Progenitor cell of endocrine pancreas (in vitro differentiated cells): ENCODE measurements at places on chromosomes 5 and 9.

DNA sequence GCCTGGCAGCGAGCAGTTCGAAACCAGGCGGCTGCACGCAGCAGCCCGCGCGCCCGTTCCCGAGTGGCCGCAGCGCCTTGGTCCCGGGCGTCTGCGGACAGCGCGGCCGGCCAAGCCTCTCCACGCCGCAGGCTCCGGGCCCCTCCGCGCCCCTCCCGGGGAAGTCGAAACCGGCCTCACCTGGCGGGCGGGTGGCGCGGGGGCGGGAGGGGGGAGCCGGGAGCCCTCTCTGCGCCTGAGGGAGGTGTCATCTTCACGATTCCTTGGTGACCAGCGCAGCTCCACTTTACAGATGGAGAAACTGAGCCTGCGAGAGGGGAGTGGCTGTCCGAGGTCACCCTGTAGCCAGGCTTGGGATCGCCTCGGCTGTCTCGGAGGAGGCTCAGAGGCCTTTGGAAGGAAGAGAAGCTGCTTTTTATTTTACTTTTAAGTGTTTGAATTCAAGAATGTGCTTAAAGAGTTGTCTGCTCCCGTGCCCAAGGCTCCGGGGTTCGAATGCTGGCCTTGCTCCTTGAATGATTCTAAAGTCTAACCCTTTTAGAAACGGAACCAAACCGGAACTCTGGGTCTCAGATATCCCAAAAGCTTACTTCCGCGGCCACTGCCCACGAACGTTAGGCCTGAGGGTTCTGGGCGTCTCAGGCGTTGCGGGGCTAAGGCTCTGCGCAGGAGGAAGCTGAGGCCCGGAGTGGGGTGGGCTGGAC, 662 bp downstream of the SUSD3 start:
- no peaks in the 10 kb centered on the region for H3K36me3 ChIP-seq
- no peak overlapping the region for H3K4me3 ChIP-seq
- no peak overlapping the region for H3K27ac ChIP-seq
- no peak for DNase-seq

GRCh38 chr5:167763772-167764171, 527.7 kb upstream of the WWC1 start:
- DNase-seq = no peak
- H3K4me3 ChIP-seq = no peak overlapping the region
- peaks cover 3% of the 10 kb centered on the region for H3K27me3 ChIP-seq
- H3K4me1 ChIP-seq = peaks cover 2% of the 10 kb centered on the region
- no peaks in the 10 kb centered on the region for H3K36me3 ChIP-seq
- no peak overlapping the region for H3K27ac ChIP-seq

GRCh38 chr5:10746711-10747110, 14.3 kb downstream of the DAP start:
- no peak overlapping the region for H3K27ac ChIP-seq
- peaks cover 24% of the 10 kb centered on the region for H3K4me1 ChIP-seq
- DNase-seq = no peak
- H3K36me3 ChIP-seq = peaks cover 50% of the 10 kb centered on the region
- H3K27me3 ChIP-seq = no peaks in the 10 kb centered on the region

- peaks cover 13% of the 10 kb centered on the region for H3K27me3 ChIP-seq
- DNase-seq = no peak
- no peaks in the 10 kb centered on the region for H3K36me3 ChIP-seq
- no peak overlapping the region for H3K27ac ChIP-seq
- H3K4me3 ChIP-seq = no peak overlapping the region
- H3K4me1 ChIP-seq = peaks cover 7% of the 10 kb centered on the region
These were observed 39.6 kb upstream of the FGF1 start for GRCh38 chr5:142725231-142726187.

- H3K27ac ChIP-seq = no peak overlapping the region
- no peak overlapping the region for H3K4me3 ChIP-seq
- peaks cover 6% of the 10 kb centered on the region for H3K4me1 ChIP-seq
- H3K27me3 ChIP-seq = no peaks in the 10 kb centered on the region
These were observed 44.3 kb upstream of the UGCG start for GRCh38 chr9:111852291-111852690.

GRCh38 chr5:43016217-43016779, 23.8 kb downstream of the ANXA2R start:
- no peak overlapping the region for H3K27ac ChIP-seq
- peaks cover 17% of the 10 kb centered on the region for H3K4me1 ChIP-seq
- no peak for DNase-seq
- peaks cover 60% of the 10 kb centered on the region for H3K27me3 ChIP-seq

GRCh38 chr9:108056084-108056804, 566.7 kb upstream of the KLF4 start:
- peaks cover 65% of the 10 kb centered on the region for H3K27me3 ChIP-seq
- DNase-seq = no peak
- H3K36me3 ChIP-seq = no peaks in the 10 kb centered on the region
- H3K4me3 ChIP-seq = no peak overlapping the region
- H3K4me1 ChIP-seq = peaks cover 8% of the 10 kb centered on the region

DNA sequence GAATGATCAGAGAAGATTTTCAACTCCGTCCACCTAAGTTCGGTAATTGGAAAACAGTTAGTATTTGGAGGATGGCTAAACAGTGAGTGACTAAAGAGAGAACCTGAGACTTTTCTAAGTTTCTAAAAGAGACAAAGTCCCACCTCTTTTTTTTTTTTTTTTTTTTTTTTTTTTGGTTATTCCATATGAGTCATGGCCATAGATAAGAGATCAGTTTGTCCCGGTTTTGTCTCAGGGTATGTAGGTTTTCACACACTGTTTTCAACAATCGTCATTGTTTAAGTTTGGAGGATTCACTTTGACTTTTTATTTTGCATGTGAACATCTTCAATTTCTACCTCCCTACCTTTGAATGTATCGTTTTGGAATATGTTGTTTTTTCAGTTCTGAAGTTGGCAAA, 85.9 kb downstream of the NTRK2 start:
- H3K4me3 ChIP-seq = no peak overlapping the region
- peaks cover 2% of the 10 kb centered on the region for H3K27me3 ChIP-seq
- peaks cover 4% of the 10 kb centered on the region for H3K4me1 ChIP-seq
- no peak for DNase-seq
- no peaks in the 10 kb centered on the region for H3K36me3 ChIP-seq
- no peak overlapping the region for H3K27ac ChIP-seq

DNA sequence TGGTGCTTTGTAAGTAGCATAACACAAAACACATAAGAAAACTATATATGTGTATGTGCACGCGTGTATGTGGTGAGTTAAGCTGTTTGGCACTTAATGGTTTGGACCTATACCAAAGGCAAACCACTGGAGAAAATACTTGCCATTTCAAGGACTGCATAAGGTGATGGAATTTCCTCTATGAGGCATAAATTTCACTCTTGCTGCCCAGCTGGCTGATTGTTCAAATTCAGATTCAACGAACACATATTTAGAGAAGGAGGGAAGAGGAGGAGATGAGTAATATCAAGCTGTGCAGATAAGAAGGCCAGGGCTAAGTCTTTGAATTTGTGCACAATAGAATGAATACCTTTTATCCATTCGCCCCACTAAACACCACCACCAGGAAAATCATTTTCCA, 470.6 kb upstream of the MPDZ start:
- no peak overlapping the region for H3K27ac ChIP-seq
- peaks cover 3% of the 10 kb centered on the region for H3K4me1 ChIP-seq
- H3K36me3 ChIP-seq = no peaks in the 10 kb centered on the region
- no peak overlapping the region for H3K4me3 ChIP-seq

DNA sequence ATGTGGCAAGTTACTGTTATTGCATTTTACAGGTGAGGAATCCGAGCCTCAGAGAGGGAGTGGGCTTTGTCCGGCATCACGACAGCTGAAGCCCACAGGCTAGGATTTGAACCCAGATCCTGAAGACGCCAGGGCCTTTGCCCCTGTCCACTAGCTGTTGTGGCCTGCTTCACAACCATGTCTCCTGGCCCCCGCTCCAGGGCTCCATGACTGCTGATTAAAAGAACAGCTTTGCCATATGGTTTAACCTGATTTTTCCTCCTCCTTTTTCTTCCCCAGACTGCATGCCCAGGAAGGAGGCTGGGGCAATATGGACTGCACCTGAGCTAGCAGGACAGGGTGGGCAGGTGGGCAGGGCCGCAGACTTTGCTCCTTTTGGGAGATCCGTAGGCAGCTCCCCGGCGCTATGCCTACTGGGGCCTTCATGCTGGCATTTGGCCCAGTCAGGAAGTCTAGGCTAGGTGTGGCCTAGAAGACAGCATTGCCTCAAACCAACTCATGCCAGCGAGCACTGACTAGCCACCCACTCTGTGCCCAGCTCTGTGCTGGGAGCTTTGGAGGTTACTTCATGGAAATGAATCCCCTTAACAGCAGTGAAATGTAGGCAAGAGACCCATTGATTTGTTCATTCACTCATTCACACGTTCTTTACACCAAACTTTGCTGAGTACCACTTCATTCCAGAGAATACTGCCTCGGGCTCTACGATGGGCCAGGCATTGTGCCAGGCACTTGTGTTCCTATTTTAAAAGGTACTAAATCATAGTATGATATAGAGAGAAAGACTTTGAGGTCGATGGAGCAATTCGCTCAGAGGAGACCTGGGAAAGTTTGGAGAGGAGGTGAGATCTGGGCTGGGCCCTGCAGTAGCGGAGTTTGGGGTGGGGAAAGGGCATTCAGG, 94.3 kb upstream of the CPEB4 start:
- no peak overlapping the region for H3K4me3 ChIP-seq
- peaks cover 3% of the 10 kb centered on the region for H3K27me3 ChIP-seq
- H3K27ac ChIP-seq = no peak overlapping the region
- H3K36me3 ChIP-seq = no peaks in the 10 kb centered on the region

GRCh38 chr5:157328277-157328912, 62.5 kb downstream of the CYFIP2 start:
- H3K4me3 ChIP-seq = peak overlapping the region; percentile 4
- no peak overlapping the region for H3K27ac ChIP-seq
- peak; percentile 24 for DNase-seq

DNA sequence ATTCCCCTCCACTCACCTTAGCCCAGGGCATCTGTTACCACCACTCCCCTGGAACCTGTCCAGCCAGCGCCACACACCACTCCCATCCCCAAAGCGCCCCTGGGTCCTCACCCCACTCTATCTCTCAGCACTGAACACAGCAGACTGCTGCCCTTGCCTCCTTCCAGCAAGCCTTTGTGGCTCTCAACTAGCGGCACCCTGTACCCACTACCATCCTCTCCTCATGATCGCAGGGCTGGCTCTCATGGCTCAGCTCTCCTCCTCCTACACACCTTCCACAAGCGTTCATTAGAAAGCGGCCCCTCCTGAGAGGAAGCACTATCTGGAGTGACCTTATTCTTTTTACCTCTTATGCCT, 13.3 kb upstream of the BASP1 start:
- no peak overlapping the region for H3K27ac ChIP-seq
- H3K27me3 ChIP-seq = peaks cover 14% of the 10 kb centered on the region
- H3K4me3 ChIP-seq = no peak overlapping the region
- H3K36me3 ChIP-seq = no peaks in the 10 kb centered on the region
- no peak for DNase-seq

- H3K4me1 ChIP-seq = peaks cover 7% of the 10 kb centered on the region
- DNase-seq = no peak
- H3K36me3 ChIP-seq = no peaks in the 10 kb centered on the region
- H3K27ac ChIP-seq = no peak overlapping the region
- no peak overlapping the region for H3K4me3 ChIP-seq
- no peaks in the 10 kb centered on the region for H3K27me3 ChIP-seq
These were observed 127.8 kb upstream of the CCDC152 start for GRCh38 chr5:42628821-42629220.

GRCh38 chr5:37807015-37807414, 32.8 kb downstream of the GDNF start:
- H3K27ac ChIP-seq = no peak overlapping the region
- no peaks in the 10 kb centered on the region for H3K4me1 ChIP-seq
- no peaks in the 10 kb centered on the region for H3K36me3 ChIP-seq
- DNase-seq = no peak

- no peaks in the 10 kb centered on the region for H3K36me3 ChIP-seq
- no peaks in the 10 kb centered on the region for H3K27me3 ChIP-seq
- H3K4me1 ChIP-seq = no peaks in the 10 kb centered on the region
- H3K27ac ChIP-seq = no peak overlapping the region
- DNase-seq = no peak
- no peak overlapping the region for H3K4me3 ChIP-seq
These were observed 189.1 kb downstream of the GABRG2 start for GRCh38 chr5:162256711-162257110.

DNA sequence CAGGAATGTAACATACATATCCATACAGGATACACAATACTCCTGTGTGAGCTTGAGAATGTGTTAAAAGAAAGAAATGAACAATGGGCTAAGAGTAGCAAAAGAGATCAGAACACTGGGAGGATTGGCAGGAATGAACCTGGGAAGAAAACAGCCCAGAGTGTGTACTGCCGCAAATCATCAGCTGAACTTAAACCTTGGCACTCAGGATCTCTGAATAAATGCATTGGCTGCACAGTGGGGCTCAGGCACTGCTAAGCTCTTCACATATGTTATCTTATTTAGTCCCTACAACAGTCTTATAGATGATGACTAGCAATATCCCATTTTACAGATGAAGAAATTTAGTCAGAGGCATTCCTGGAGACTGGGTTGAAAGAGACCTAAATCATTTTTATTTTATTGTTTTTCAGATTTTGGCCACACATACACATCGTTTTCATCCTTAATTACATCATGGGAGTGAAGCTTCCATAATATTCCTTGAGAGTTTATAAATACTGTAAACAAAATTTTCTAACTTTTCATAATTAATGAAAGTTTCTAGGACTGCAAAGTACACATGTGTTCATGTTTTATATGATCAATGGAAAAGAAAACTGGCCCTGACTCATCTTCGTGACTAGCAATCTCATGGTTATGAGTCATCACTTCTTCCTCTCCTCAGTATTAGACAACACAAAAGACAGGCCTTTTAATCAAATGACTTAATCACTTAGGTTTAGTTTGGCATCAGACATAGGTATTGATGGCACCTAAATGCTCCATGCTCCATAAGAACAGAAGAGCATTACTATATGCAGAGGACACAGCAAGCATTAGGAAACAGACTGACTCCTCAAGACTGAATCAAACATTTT, 59.2 kb downstream of the CDH18 start:
- H3K27ac ChIP-seq = no peak overlapping the region
- DNase-seq = no peak
- H3K36me3 ChIP-seq = no peaks in the 10 kb centered on the region
- no peaks in the 10 kb centered on the region for H3K27me3 ChIP-seq

GRCh38 chr5:115440782-115441451, 103.7 kb downstream of the FEM1C start:
- peaks cover 59% of the 10 kb centered on the region for H3K27me3 ChIP-seq
- H3K36me3 ChIP-seq = no peaks in the 10 kb centered on the region
- H3K4me3 ChIP-seq = no peak overlapping the region
- no peak overlapping the region for H3K27ac ChIP-seq

- H3K27me3 ChIP-seq = no peaks in the 10 kb centered on the region
- DNase-seq = no peak
- no peaks in the 10 kb centered on the region for H3K4me1 ChIP-seq
- no peak overlapping the region for H3K27ac ChIP-seq
- H3K36me3 ChIP-seq = no peaks in the 10 kb centered on the region
- no peak overlapping the region for H3K4me3 ChIP-seq
These were observed 260.1 kb upstream of the SLC24A2 start for GRCh38 chr9:20048985-20049384.
